ENCODE measurements at places on chromosomes 4 and X.

DNA sequence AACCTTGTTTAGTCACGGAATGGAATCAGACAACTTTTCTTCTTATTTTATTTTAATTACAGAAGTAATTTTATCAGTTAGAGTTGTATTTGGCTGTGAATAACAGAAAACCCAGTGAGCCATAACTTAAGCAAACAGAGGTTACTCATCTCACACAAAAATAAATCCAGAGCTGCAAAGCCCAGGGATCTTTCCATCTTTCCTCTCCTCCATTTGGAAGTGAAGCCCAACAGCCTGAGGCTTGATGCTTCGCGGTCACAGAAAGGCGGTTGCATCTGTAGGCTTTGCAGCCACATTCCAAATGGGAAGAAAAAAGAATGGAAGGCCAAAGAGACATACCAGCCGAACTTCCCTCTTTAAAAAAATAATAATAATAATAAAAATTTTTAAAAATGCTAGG is 22.6 kb downstream of the CHRNA9 start:
- DNase-seq = no peak

GRCh38 chr4:112410364-112410763 is 105.6 kb downstream of the NEUROG2 start:
- no peak for DNase-seq

DNA sequence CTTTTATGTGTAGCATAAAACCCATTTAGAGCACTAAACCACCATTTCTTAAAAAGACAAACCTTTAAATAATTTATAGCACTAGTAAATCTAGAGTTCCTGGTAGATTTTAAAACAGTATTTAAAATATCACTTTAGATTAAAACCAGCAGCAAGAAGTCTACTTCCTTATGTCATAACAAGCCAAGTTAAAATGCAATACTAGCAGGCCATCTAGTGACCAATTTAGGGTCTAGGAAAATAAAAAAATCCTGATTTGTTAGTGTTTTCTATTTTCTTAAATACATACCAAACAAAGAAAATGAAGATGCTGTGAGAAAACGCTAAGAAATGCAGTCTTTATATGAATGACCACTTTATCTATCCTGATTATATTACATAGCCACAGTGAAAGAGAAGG is 53.9 kb downstream of the PAPSS1 start:
- DNase-seq = no peak

GRCh38 chr4:100386270-100386669 is 131.6 kb downstream of the EMCN start:
- no peak for DNase-seq

DNA sequence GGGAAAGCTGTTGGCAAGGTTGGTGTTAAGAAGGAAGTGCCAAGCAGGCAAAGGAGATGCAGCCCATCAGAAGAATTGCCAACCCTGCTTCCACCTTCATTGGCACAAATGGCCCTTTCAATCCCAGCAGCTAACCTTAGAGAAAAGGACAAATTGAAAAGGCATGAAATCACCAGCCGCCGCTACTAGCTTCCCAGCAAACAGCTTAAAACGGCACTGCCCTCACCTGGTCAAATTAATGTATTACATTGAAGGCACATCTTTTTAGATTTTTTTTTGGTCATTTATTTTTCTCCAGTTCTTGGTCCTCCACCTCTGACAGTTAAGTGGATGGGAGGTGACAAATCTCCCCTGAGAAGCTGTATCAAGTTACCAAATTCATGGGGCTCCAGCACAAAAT is 51.0 kb upstream of the NHSL2 start:
- DNase-seq = peak; percentile 43

- no peak for DNase-seq
These were observed 111.9 kb upstream of the KIT start for GRCh38 chr4:54545663-54546424.

GRCh38 chrX:150700107-150700506 is 6.9 kb downstream of the MTMR1 start:
- no peak for DNase-seq
